Tibial artery (tissue), 4 donors: ENCODE measurements at places on chromosomes 3 and 15.

GRCh38 chr3:140219291-140219690 is 284.3 kb downstream of the CLSTN2 start:
- no peak for DNase-seq
- H3K4me3 ChIP-seq = no peak overlapping the region
- no peaks in the 10 kb centered on the region for H3K27me3 ChIP-seq
- H3K4me1 ChIP-seq = no peaks in the 10 kb centered on the region
- H3K36me3 ChIP-seq = no peaks in the 10 kb centered on the region

GRCh38 chr15:27681038-27681437 is 418.1 kb downstream of the OCA2 start:
- H3K4me3 ChIP-seq = no peak overlapping the region
- no peaks in the 10 kb centered on the region for H3K4me1 ChIP-seq
- DNase-seq = no peak
- no peak overlapping the region for H3K27ac ChIP-seq

- H3K27ac ChIP-seq = no peak overlapping the region
- H3K27me3 ChIP-seq = no peaks in the 10 kb centered on the region
- H3K4me3 ChIP-seq = no peak overlapping the region
- H3K36me3 ChIP-seq = no peaks in the 10 kb centered on the region
- DNase-seq = no peak
Measured at GRCh38 chr3:40240921-40241320, 68.6 kb upstream of the EIF1B start.

GRCh38 chr3:71285086-71285485 is 298.4 kb downstream of the FOXP1 start:
- no peak overlapping the region for H3K4me3 ChIP-seq
- H3K36me3 ChIP-seq = no peaks in the 10 kb centered on the region
- no peaks in the 10 kb centered on the region for H3K4me1 ChIP-seq
- no peak for DNase-seq

GRCh38 chr15:58087871-58088270 is 22.4 kb upstream of the ALDH1A2 start:
- H3K36me3 ChIP-seq = no peaks in the 10 kb centered on the region
- H3K4me1 ChIP-seq = no peaks in the 10 kb centered on the region
- no peak for DNase-seq
- H3K4me3 ChIP-seq = no peak overlapping the region
- no peaks in the 10 kb centered on the region for H3K27me3 ChIP-seq

DNA sequence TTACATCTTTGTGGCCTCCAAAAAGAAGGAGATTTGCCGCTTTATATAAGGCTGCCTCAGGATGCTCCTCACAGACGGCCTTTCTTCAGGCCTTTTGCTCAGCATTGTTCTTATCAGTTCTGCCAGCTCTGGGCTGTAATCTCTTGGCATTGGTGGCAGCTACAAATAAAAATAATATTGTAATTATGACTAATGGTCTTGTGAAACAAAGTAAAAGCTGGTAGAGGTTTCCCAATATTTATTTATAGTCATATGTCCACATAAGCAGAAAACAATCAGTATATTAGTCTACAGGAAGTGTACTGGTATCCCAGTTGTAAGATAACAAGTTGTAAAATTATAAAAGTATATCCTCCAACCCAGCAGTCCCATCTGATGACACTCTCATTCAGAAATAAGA is 7.3 kb downstream of the NEK4 start:
- no peak overlapping the region for H3K27ac ChIP-seq
- H3K36me3 ChIP-seq = peaks cover 94% of the 10 kb centered on the region
- no peaks in the 10 kb centered on the region for H3K4me1 ChIP-seq
- H3K27me3 ChIP-seq = no peaks in the 10 kb centered on the region

- DNase-seq = no peak
- no peaks in the 10 kb centered on the region for H3K27me3 ChIP-seq
- no peak overlapping the region for H3K27ac ChIP-seq
- H3K4me1 ChIP-seq = no peaks in the 10 kb centered on the region
Measured at GRCh38 chr3:179745079-179745478, 92.2 kb downstream of the USP13 start.

GRCh38 chr15:98568382-98569017 is 79.8 kb upstream of the IGF1R start:
- H3K36me3 ChIP-seq = no peaks in the 10 kb centered on the region
- no peak for DNase-seq
- no peak overlapping the region for H3K27ac ChIP-seq
- no peaks in the 10 kb centered on the region for H3K4me1 ChIP-seq
- no peak overlapping the region for H3K4me3 ChIP-seq

DNA sequence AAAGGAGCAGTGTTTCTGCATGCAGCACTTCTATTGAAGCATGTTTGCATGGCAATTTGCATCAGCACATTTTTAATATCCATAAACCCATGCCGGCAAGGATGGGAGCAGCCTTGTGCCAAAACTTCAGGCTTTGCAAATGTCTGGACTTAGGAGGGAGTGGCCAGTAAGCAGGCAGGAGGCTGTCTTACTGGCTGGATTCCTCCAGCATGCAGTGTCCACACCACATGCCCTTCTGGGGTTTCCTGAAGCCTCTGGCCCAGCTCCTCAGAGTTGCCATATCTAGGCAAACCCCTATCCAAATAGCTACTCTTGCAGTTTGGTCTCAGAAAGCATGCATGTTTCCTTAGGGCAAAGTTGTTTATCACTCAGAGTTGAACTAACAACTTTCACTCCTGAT is 139.1 kb upstream of the MRPS22 start:
- H3K36me3 ChIP-seq = no peaks in the 10 kb centered on the region
- no peaks in the 10 kb centered on the region for H3K27me3 ChIP-seq
- H3K27ac ChIP-seq = no peak overlapping the region
- no peak overlapping the region for H3K4me3 ChIP-seq

DNA sequence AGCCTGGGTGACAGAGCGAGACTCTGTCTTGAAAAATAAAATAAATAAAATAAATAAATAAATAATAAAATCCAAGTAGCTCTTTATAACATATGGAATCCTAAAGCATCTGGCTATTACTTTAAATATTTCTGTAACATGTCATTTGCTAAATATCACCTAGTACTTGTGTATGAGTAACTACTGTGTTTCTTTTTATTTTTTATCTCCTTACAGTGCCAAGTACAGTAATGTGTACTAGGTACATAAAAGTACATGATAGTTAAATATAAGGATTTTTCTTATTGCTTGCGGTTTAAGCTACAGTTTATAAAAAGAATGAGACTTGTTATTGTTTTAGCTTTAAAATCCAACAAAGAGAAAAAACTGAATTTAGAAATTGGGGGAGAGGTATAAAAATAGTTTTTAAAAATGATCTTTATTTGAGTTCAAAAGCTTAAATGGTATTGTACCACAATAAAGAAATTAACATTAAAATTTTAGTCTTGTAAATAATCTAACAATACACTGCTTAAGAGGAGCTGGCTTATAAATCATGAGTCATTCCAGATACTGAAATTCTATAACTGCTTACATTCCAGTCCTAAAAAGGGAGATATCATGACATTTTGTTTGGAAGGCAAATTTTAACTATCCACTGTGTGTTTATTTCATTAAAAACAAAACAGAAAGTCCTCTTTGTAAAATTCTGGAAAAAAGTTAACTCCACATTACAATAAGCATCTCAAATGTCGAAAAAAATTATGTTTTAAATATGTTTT is 73.1 kb downstream of the FGF7 start:
- no peak overlapping the region for H3K4me3 ChIP-seq
- H3K27me3 ChIP-seq = no peaks in the 10 kb centered on the region
- H3K27ac ChIP-seq = no peak overlapping the region

GRCh38 chr15:61169275-61169903 is 59.7 kb downstream of the RORA start:
- no peaks in the 10 kb centered on the region for H3K27me3 ChIP-seq
- no peaks in the 10 kb centered on the region for H3K4me1 ChIP-seq
- no peak overlapping the region for H3K4me3 ChIP-seq
- no peak overlapping the region for H3K27ac ChIP-seq
- H3K36me3 ChIP-seq = no peaks in the 10 kb centered on the region

DNA sequence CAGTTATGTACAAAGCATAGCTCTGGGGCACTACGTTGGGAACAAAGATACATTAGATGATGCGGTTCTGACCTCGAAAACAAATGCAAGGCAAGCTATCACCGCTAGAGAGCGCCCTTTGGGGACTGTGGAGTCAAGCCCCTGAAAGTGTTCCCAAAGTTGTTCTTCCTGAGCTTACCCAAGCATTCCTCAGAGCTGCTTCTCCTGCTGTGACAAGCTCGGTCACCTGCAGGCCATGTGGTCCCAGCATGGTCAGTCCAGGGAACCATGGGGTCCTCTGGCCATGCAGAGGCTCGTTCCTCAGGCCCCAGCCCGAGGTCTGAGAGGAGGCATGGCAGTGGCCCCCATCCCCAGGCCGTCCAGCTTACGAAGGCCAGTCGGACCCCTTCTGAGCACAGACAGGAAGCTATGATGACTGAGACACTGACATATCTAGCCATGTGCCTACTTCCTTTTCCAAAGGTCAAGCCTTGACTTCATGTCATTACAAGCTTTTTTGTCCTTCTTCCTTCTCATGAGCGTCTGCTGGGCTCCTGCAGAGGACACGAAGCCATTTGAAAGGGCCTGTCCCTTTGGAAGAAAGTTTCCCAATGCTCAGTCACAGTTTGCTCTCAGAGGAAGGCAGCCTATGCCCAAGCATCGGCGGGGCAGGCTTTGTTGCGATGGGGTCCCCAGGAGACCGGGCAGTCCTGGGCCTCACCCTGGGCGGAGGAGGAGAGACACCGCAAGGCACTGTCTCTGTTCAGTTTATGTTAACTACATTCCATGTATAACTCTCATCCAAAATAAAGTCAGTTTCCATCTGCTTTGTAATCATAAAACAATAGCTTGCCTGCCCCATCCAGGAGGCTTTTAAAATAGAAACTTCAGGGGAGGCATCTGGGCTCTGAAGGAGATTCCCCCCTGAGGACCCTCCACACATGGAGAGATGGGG is 79.3 kb downstream of the ATP10A start:
- no peak overlapping the region for H3K4me3 ChIP-seq
- no peak for DNase-seq
- H3K27me3 ChIP-seq = no peaks in the 10 kb centered on the region

DNA sequence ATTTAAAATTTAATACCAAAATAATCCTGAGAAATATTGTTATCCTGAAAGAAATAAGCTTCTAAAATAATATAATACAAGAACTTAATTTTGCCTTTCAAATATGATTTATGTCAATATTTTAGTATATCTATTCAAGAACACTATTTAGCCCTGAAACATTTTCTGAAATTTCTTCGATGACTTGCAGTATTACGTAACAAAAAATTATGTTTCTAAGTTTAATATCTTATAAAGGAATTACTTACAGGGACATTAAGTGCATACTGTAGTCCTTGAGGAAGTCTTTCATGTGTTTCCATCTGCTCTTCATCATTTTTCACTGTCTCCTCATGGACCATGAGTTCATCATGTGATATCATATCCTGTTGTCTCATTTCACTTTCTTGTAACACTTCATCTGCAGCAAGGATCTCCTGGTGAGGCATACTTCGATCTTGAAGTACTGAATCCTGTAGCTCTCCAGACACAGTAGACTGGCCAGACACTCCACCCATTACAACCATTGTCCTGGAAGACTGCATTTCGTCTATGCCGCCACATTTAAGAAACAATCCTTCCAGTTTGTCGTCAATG is 62.0 kb downstream of the ZNF148 start:
- no peak overlapping the region for H3K27ac ChIP-seq
- peaks cover 15% of the 10 kb centered on the region for H3K36me3 ChIP-seq
- no peak for DNase-seq
- H3K27me3 ChIP-seq = no peaks in the 10 kb centered on the region

GRCh38 chr3:172101107-172101506 is 61.7 kb downstream of the FNDC3B start:
- H3K36me3 ChIP-seq = no peaks in the 10 kb centered on the region
- H3K27me3 ChIP-seq = no peaks in the 10 kb centered on the region
- DNase-seq = no peak
- H3K27ac ChIP-seq = no peak overlapping the region
- no peak overlapping the region for H3K4me3 ChIP-seq

- no peak for DNase-seq
- no peaks in the 10 kb centered on the region for H3K36me3 ChIP-seq
- H3K27me3 ChIP-seq = no peaks in the 10 kb centered on the region
- H3K4me1 ChIP-seq = no peaks in the 10 kb centered on the region
- H3K27ac ChIP-seq = no peak overlapping the region
Measured at GRCh38 chr3:187798531-187799530, 53.6 kb upstream of the BCL6 start.

GRCh38 chr3:52119826-52120225 is 34.4 kb downstream of the POC1A start:
- H3K4me1 ChIP-seq = no peaks in the 10 kb centered on the region
- H3K27me3 ChIP-seq = no peaks in the 10 kb centered on the region
- H3K27ac ChIP-seq = no peak overlapping the region
- no peak overlapping the region for H3K4me3 ChIP-seq

- H3K27ac ChIP-seq = peak overlapping the region; percentile 99
- H3K4me3 ChIP-seq = peak overlapping the region; percentile 91
- H3K27me3 ChIP-seq = no peaks in the 10 kb centered on the region
- no peak for DNase-seq
- peaks cover 25% of the 10 kb centered on the region for H3K4me1 ChIP-seq
- H3K36me3 ChIP-seq = peaks cover 5% of the 10 kb centered on the region
Measured at GRCh38 chr15:41115161-41115651, 874 bp downstream of the INO80 start.

DNA sequence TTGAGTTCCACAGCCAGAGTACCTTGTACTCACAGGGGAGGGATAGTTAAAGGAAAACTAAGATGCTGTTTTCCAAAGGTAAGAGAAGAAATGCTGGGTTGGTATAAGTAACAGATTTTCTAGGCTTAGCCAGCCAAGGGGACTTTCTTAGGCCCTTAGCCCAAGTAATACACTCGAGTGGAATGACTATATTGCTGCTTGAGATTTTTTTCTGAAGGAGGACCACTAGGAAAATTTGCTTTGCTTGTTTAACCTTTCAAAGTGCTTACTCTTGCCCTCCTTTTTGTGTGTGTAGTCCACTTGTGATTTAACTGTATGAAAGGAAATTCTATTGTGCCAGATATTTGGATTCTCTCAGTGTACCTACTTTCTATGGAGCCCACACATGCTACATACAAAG is 50.5 kb downstream of the IL5RA start:
- H3K27me3 ChIP-seq = no peaks in the 10 kb centered on the region
- H3K4me3 ChIP-seq = no peak overlapping the region
- no peak overlapping the region for H3K27ac ChIP-seq
- H3K36me3 ChIP-seq = peaks cover 5% of the 10 kb centered on the region
- no peak for DNase-seq

- no peaks in the 10 kb centered on the region for H3K36me3 ChIP-seq
- peak overlapping the region; percentile 91 for H3K27ac ChIP-seq
- no peak overlapping the region for H3K4me3 ChIP-seq
- DNase-seq = no peak
- H3K4me1 ChIP-seq = peaks cover 57% of the 10 kb centered on the region
Measured at GRCh38 chr15:25829073-25829472, 34.1 kb downstream of the ATP10A start.

DNA sequence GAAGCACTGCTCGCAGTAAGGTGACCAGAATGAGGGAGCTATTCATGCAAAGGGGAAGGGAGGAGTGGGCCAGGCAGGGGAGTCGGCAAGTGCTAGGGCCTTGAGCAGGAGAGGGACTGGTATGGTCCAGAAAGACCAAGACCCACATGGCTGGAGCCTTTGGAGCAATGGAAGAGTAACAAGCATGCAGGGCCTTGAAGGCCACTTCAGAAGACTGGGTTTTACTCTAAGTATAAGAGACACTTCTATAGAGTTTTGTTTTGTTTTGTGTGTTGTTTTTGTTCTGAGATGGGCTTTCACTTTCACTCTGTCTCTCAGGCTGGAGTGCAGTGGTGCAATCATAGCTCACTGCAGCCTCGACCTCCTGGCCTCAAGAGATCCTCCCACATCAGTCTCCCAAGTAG is 42.0 kb downstream of the BFSP2 start:
- no peak overlapping the region for H3K4me3 ChIP-seq
